ENCODE measurements at places on chromosomes 7 and 10. TPM values are rescaled to one million over a fixed set of nuclear protein-coding genes. Genes with fewer than 3 reads are reported as not detected.

MOGAT3 gene
- not detected for total RNA-seq

DNA sequence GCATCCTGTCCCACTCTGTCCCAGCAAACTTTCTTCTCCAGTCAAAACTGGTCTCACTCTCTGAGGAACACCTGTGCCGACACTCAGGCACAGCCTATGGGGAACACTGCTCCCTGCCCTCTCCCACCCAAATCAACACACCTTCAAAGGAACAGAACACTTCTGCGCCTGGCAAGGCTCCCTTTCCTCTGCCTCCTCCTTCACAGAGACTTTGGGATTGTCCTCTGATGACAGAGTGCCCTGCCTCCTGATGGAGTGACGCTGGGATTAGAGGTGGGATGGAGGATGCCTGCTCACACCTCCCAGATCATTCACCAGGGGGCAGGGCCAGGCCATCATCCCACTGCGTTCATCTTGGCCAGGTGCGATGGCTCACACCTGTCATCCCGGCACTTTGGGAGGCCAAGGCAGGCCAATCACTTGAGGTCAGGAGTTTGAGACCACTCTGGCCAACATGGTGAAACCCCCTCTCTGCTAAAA lies 26.5 kb downstream of the KLF6 start:
- DNase-seq: no peak

- DNase-seq: no peak
Observed at GRCh38 chr7:80316811-80317210, 182.2 kb downstream of the GNAI1 start.

DNA sequence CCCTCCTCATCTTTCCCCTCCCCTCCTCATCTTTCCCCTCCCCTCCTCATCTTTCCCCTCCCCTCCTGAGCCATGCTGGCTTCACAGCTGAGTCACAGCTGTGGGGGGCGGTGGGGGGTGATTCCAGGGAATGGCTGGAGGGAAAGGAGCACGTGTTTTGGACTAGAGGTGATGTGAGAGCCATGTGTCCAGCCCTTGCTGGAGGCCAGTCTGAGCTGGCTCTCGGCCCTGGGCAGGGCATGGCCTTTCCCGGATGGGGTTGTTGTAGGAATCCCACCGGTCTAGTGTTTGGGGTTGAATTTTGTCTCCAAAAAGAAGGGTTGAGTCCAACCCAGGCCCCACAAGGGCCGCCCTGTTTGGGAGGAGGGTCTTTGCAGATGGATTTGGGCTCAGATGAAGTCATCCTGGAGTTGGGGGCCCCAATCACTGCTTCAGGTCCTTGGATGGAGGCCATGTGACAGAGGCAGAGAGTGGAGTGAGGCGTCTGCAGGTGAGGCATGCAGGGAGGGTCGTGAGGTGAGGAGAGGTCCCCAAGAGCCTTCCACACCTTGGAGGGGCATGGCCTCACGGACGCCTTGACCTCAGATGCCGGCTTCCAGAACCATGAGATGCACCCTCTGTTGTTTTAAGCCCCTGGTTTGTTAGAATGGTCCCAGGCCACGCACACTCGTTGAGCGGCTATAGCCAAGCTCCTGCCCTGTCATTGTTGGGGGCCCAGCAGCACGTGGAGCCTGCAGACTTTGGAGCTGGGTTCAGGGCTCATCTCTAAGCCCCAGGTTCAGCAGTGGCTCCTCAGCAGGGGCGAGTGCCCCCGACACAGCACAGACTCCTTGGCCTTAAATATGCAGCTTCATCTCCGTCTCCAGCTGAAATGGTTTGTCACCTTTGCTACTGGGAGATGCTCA lies 101.6 kb downstream of the DNAJB6 start:
- no peak for DNase-seq

DNA sequence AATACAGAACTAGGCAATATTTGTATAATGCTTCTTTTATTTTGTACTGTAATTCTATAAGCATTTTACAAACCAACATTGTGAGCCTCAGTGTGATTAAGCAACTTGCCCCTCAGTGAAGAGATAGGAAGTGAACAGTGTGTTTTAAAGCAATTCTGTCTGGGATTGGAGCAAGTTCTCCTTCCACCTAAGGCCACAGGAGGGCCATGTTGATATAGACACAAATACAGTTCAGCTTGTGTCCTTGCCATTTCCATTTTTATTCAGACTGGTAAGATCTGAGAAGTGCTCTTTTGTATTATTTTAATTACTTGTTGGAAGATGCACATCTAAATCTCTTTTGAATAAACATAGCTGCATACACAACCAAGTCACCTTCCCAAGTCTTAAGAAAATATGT lies 416.3 kb upstream of the COBL start:
- no peak for DNase-seq

DNA sequence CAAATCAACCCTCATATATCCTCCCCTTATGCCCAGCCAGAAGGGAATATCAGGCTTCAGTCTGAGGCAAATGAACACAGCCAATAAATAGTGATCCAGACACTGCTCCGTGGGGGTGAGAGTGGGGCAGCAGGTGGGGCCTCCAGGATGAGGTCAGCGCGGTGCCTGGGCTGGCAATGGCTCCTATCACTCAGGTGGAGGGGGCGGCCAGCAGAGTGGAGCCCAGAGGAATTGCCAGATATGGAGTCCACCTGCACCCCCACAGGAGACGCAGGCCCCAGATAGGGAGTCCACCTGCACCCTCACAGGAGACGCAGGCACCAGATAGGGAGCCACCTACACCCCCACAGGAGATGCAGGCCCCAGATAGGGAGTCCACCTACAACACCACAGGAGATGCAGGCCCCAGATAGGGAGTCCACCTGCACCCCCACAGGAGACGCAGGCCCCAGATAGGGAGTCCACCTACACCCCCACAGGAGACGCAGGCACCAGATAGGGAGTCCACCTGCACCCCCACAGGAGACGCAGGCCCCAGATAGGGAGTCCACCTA lies 78.0 kb upstream of the PPP2R2D start:
- DNase-seq: no peak

- no peak for DNase-seq
Observed at GRCh38 chr7:19175241-19175640, 30.0 kb upstream of the FERD3L start.

DNA sequence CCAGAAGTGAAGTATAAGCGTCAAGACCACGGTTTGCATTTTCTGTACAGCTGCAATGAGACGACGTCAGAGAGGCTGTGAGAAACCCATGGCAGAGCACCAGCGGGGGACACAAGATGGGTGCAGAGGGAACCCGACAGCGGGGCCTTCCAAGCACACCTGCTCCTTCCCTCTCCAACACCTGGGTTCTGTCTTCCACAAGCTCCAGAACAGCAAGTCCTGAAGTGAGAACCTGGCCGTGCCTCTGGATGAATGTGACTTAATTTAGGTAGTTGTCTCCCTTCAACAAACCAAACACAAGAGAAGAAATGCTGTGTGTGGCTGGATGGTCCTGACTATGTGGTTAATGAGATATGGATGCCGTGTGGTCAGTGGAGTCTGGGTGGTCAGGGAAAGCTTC lies 76.1 kb downstream of the ADAM12 start:
- DNase-seq: no peak

DNA sequence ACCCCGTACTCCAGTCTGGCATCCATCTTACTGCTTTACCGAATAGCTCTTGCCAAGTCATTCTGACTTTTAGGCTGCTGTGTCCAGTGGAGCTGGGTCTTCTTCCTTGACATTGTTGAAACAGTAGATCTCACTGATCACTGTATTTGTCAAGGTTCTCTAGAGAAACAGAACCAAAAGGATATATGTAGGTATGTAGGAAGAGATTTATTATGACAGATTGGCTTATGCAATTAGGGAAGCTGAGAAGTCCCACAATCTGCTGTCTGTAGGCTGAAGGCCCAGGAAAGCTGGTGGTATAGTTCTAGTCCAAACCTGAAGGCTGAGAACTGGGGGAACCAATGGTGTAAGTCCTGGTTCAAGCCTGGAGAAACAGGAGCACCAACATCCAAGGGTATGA lies 12.1 kb upstream of the PRRT4 start:
- no peak for DNase-seq

DNA sequence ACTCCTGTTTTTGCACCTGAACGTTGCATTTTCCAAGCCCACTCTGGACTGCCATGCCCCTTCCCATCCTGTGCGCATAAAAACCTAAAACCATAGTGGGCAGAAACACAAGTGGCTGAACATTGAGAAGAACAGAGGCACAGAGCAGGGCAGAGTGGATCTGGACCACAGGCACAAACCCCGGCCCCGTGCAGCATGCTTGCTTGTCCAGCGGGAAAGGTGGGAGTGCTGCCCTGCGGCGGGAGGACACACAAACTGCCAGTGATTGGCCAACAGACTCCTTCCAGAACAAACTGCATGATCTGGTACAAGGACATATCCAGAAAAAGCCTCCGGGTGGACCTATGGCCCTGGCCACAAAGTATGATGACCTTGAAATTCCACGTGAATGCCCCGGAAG lies 42.5 kb upstream of the ADARB2 start:
- DNase-seq: no peak

All from fibroblast of villous mesenchyme (primary cell).